ENCODE measurements at places on chromosomes 7 and 10.
A peak's percentile ranks its signal among the peaks of the same experiment; 100 is the strongest.

GRCh38 chr10:45377321-45377720, 3.3 kb downstream of the ALOX5 start:
- DNase-seq = no peak

GRCh38 chr10:29648114-29648982, 13.6 kb upstream of the SVIL start:
- DNase-seq = no peak

GRCh38 chr10:52283174-52283573, 30.9 kb upstream of the DKK1 start:
- DNase-seq = no peak

DNA sequence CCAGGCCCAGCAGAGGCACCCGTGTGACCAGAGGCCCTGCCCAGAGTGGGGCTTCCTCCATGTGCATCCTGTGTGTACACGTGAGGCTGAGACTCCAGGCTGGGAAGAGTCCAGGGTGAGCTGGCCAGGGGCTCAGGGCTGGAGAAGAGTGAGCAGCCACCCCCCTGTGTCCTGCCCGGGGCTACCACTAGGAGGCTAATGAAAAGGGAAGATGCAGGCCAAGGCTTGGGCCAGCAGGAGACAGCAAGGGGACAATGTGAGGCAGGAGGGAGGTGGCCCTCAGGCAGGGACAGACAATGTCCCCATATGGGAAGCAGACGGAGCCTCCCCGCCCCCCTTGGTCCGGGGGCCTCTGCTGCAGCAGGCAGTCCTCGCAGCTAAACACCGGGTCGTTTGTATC, 102.0 kb downstream of the HIF1AN start:
- DNase-seq = peak; percentile 18

DNA sequence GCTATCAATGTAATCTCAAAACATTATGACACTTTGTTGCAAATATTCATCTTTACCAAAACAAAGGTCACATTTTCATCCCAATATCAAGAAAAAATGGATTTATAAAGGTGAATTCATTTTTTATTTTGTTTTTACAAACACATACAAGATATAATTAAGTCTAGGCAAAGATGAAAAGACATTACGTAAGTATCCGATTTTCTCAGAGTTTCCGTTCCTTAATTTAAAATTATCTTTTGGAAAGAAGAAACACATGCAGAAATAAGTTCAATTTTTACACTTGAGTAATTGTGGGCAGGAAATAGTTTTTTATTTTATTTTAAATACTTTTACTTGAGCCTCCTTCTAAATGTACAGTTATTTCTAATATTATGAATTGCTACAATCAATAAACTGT, 24.6 kb downstream of the RTKN2 start:
- no peak for DNase-seq

- DNase-seq = no peak
Measured at GRCh38 chr7:150384406-150385301, 5.5 kb downstream of the ZNF775 start.

DNA sequence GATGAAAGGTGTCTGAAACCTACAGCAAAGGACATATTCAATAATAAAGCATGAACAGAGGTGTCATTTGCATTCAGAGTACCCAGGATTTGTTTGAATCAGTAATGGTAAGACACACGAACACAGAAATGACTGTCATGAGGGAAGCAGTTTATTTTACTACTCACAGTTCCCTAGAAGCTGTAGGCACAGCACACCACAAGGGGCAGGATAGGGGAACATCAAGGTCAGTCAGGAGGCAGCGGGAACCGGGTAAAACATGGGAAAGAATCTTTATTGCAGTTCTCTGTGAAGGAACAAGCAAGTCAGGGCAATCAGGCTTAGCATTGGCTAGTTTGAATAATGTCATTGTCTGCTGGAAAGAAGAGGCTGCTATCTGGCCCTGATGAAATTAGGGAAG, 70.2 kb upstream of the PDSS1 start:
- DNase-seq = peak; percentile 7

DNA sequence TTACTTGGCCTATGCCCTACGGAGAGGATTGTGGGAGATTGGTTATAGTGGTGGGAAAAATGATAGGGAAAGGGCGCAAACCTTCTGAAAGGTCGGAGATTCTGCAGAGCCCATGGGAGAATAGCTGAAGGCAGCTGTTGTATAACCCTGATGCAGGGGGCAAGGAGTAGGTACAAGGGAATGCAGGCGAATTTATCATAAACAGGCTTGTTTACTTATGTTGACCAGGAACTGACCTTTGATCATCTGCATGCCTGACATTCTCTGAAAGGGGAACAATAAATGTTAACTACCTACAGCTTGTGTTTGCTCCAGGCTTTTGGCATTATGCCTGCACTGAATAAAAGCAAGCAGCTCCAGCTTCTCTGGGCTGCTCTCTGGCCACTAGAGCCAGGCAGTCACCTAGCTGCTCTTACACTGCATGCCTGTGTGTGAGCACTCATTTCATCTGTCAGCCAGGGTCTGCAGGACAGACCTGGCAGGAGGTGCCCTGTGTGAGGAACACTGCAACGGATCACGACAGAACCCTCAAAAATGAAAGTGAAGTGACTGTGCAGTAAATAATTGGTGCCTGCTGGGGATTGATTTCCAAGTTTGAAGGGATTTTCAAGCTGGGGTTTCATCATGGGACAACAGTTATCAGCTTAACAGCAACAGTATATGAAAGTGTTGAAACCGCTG, 31.1 kb upstream of the ABCA13 start:
- DNase-seq = peak; percentile 87

DNA sequence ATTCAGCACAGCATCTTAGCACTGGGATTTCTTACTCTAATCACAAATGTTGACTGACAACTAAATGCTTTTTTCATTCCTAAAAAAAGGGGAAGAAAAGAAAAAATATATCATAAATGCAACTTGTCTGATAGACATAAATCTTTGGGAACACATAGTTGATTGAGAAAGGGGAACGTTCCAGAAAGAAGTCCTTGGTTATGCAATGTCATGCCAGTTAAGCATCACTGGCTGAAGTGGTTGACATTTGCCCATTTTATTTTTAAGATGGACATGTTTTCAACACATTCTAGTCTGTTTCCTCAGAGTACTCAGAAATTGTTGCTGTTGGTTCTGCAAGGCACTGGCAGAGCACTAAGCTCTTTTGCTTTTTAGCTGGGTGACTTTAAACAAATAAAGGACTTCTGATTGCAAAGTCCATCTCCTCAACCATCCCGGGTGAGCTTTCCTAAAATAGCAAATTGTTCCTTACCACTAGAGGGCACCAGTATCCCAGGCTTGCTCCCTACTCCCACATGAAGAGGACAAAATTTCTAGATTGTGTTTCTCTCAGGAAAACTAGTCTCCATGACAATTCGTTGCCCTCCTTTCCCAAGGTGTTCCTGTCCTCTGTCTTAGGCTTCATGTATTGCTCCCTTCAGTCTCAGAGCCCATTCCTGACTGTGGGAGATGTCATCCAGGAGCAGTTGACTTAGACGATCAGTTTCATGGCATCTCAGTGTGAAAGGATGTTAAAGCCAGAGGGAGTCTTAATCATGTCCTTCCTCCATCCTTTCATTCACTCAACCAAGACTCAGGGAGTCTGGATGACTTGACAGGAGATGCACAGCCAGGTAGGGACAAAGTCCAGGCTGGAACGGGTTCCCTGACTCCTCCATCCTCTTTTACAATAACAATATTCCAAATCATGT, 23.9 kb downstream of the OPALIN start:
- peak; percentile 35 for DNase-seq

DNA sequence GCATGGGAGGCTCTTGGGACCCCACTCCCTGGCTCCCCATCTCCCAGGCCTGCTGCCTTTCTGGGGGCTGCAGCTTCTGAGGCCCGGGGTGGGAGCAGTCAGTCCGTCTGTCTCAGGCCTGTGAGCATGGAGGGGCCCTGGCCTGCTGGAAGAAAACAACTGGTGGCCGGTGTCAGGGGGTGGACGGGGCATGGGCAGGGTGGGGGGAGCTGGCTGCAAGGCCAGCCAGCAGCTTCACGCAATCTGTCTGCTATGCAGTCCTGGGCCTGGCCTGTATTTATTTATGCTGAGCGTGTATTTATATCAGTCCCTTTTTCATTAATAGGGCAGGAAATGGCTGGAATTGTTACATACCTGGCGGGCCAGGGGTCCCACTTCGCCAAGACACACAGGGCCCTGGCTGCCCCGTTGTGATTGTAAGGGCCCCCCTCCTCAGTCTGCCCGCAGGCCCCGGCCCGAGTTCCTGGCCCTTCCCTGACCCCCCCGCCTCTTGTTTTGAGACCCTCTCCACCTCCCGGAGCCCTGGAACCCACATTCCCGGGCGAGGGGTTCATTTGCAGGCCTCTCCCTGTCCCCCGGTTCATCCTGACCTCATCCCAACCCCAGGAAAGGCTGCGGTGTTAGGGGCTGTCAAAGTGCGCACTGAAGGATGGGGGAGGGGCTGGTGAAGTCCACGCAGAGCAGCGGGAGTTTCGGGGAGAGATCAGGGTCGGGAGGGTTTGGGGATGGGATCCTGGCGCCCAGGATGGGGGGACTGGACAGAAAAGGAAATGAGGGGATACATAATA, 8.2 kb downstream of the TMEM270 start:
- DNase-seq = no peak

- DNase-seq = no peak
Measured at GRCh38 chr10:128614802-128615553, 488.8 kb upstream of the MKI67 start.

- DNase-seq = no peak
Measured at GRCh38 chr7:91880016-91880412, 488 bp downstream of the MTERF1 start.

DNA sequence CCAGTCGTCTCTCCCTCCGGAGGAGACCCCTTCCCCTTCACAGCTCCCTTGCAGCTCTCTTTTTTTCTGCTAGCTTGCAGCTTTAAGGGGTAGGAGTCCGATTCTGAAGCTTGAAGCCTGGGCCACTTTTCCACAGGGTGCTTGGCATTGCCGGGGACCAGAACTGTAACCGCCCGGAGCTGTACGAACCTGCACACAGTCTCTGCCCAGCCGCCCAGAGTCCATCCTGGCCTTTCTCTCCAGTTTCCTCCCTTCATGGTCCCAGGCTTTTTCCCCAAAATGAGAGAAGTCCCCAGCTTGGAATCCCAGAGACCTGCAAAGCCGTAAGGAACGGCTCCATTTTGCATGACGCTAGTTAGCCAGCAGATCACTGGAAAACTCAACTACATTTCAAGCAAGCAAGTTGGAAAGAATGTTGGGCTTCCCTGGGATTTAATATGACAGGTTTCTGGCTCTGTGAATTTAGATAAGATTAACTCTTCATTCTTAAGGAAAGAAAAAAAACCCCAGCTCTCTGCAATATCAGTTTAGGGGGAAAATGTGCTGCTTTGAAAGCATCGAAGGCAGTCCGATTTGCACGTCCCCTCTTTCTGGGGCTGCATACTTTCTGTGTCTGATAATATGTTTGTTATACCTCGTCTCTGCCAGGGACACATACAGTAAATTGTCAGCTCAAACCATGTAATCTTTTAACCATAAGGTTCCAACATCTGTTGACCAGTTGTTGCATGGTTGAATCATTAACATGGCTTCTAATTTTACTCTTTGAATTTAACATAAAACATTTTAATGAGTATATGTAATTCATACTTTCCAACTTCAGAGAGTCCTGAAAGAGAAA, 190.0 kb upstream of the LYZL2 start:
- DNase-seq = no peak

DNA sequence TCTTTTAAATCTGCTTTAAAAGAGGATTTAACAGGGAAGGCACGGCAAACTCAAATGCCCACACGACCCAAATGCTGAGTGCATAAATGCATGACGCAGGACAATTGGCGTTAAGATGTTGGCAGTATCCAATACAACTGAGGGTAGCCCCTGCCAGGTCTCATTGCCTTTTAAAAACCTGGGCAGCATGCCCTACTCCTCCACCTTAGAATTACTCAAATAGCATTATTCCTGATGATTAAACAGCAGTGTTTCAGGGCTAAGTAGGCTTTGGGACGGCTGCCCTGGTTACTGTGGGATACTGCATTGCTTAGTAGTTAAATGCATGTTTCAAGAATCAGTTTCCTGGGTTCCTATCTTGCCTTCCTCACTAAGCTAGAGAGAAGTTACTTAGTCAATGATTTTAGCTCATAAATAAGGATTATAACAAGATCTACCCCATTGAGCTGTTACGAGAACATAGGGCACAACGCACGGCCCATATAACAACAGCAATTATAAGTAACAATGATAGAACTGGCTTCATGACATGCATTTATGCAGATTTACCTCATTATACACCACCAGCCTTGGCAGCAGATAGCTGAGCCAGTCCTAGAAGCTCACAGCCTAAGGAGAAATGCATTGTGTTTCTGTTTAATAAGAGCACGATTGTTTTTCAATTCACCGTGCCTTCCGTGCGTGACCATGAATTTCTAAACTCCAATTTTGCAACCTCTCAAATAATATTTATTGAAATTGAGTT, 7.9 kb downstream of the TUBAL3 start:
- no peak for DNase-seq

- DNase-seq = no peak
Measured at GRCh38 chr10:50851884-50852671, 33.3 kb downstream of the A1CF start.

- no peak for DNase-seq
Measured at GRCh38 chr10:73366381-73367298, 8.0 kb upstream of the CFAP70 start.

GRCh38 chr10:47158116-47159071, 141.6 kb upstream of the GDF10 start:
- no peak for DNase-seq

DNA sequence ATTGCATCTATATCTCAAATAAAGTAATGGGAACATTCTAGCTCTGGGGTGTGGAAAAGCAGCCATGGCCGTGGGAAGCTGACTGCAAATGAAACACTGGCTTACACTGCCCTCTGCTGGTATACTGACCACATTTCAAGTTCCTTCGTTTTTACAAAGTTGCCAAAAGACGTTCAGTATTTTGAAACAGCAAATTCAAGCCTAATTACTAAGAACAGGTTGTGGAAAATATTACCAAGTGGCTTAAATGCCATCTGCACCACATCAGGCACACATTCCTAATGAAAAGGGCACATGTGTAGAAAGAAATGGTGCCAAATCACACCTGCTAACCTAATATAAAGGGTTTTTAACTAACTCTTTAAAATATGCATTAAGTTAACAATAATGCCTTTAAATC, 83.9 kb downstream of the JAZF1 start:
- peak; percentile 66 for DNase-seq

DNA sequence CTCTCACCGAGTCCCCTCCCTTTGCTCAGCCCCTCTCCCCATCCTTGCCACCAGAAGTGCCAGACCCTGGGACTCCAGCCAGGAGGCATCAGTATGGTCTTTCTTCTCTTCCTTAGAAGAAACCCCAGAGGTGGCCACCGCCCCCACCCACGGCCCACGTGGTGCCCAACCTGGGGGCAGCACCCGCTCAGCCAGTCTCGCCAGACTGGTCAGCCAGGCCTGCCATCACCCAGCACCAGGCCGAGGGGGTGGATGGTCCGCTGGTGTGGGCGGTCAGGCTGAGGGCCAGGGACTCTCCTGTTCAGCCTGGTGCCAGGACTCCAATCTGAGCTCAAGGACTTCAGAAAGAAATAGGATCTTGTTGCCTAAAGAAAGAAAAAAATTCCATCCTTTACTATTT, 5.8 kb upstream of the CLDN4 start:
- DNase-seq = no peak

- DNase-seq = no peak
Measured at GRCh38 chr7:92075455-92076158, 58.7 kb downstream of the CYP51A1 start.

All from SW480 (cell line).